ENCODE measurements at places on chromosomes 3 and 15. TPM values are rescaled to one million over a fixed set of nuclear protein-coding genes. Genes with fewer than 3 reads are reported as not detected.

DNA sequence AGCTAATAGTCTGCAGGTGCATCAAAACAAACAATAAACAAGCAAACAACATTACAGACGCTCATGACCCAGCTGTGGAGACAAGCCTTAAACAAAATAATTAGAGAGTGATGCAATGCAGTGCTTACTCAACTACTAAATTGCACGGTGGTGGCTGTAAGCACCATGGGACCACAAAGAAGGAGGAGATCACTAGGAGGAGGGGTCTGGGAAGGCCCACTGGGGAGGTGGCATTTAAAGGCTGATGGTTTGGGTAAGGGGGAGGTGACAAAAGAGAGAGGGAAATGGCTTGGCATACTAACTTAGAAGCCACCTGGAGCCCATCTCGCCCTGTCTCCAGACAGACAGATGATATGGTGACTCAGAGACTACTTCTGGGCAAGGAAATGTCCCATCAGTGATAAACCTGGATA is 516.7 kb downstream of the FOXP1 start:
- DNase-seq, result no peak

DNA sequence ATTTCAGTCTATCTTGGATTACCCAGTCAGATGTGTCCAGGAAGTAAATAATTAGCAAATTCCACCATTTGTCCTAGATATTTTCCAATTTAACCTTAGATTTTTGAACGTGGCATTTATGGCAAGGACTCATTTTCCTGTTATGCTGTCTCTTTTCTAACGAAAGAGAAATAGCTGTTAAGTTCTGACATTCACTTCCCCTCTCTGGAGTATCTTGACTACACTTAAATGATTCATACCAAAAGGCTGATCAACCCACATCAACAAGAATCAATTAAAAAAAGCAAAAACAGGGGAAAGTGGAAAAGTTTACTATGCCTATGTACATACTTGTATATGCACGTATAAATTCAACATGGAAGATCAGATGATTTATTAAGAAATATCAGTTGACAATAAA is 149.9 kb downstream of the FRMD5 start:
- no peak for DNase-seq

ISLR2 gene
- 0.09 TPM for total RNA-seq

GRCh38 chr3:172919297-172919683 is 168.8 kb downstream of the ECT2 start:
- DNase-seq, result no peak

GRCh38 chr3:114974387-114974786 is 172.7 kb downstream of the ZBTB20 start:
- DNase-seq, result no peak
